HepG2 (cell line): ENCODE measurements at places on chromosomes 11 and 22. TPM values are rescaled to one million over a fixed set of nuclear protein-coding genes. Genes with fewer than 3 reads are reported as not detected.

The CASP1 gene
- 5.2 and 6.6 TPM in 2 replicates for total RNA-seq

DNA sequence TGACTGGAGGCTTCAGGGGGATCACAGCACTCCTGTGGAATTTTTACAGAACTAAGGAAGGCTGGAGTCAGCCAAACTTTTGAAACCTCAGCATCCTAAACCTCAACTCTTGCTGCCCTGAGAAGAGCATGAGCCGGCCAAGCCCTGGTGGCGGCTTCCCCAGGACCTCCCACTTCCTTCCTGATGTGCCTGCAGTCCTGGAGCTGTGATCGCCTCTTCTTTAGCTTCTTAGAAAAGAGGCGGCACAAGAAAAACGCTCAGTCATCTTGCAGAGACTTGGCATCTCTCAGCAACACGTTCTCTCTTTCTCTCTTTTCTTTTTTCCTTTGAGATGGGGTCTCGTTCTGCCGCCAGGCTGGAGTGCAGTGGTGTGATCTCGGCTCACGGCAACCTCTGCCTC lies 40.4 kb upstream of the AMPD3 start:
- H3K36me3 ChIP-seq: no peaks in the 10 kb centered on the region
- no peak overlapping the region for H3K4me3 ChIP-seq
- H3K27me3 ChIP-seq: no peaks in the 10 kb centered on the region
- DNase-seq: no peak
- H3K4me1 ChIP-seq: no peaks in the 10 kb centered on the region

The GAB2 gene
- total RNA-seq: 3.2 and 4.1 TPM in 2 replicates

GRCh38 chr11:29352273-29352795 lies 664.5 kb downstream of the KCNA4 start:
- DNase-seq: no peak
- no peaks in the 10 kb centered on the region for H3K36me3 ChIP-seq
- H3K27me3 ChIP-seq: no peaks in the 10 kb centered on the region
- H3K4me1 ChIP-seq: no peaks in the 10 kb centered on the region
- no peak overlapping the region for H3K4me3 ChIP-seq

GRCh38 chr11:6350043-6350442 lies 29.7 kb upstream of the CAVIN3 start:
- DNase-seq: no peak
- H3K4me3 ChIP-seq: no peak overlapping the region
- H3K4me1 ChIP-seq: peaks cover 16% of the 10 kb centered on the region
- H3K27ac ChIP-seq: no peak overlapping the region
- H3K36me3 ChIP-seq: no peaks in the 10 kb centered on the region
